Esophagus squamous epithelium (tissue), 5 donors: ENCODE measurements at places on chromosomes 7 and 10.

DNA sequence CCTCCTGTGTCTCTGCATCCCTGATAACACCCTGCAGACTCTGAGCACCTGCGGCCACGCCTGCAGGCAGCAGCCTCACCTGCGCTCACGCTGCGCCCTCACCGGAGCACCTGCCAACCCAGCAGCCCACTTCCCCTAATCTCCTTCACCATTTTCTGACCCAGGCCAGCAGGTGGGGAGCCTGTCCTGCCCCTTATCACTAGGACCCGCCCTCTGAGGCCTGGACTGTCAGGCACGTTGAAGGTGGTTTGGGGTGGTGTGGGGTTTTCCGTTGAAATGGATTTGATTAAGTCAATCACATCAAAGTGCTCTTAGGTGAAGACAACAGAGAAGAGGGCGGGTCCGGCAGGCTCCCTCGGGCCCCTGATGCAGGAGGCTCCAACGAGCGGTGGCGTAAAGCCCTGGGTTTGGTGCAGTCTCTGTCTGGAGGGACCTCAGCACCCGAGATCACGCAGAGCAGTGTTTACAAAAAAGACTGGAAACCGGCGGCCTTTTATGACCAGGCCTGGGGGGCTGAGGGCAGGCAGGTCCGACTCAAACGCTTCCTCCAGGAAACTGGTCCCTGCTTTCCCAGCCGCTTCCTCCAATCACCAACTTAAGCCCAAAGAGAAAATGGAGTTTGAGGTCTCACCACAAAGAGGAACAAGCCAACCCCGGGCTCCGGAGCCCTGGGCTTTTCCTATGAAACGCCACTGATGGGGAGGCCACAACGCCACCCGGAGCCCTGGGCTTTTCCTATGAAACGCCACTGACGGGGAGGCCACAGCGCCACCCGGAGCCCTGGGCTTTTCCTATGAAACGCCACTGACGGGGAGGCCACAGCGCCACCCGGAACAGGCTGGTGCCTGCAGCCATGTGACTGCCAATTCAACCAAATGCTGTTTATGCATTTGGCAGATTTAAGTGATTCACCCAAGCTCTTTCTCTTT, 45.5 kb downstream of the DPYSL4 start:
- no peak for DNase-seq

DNA sequence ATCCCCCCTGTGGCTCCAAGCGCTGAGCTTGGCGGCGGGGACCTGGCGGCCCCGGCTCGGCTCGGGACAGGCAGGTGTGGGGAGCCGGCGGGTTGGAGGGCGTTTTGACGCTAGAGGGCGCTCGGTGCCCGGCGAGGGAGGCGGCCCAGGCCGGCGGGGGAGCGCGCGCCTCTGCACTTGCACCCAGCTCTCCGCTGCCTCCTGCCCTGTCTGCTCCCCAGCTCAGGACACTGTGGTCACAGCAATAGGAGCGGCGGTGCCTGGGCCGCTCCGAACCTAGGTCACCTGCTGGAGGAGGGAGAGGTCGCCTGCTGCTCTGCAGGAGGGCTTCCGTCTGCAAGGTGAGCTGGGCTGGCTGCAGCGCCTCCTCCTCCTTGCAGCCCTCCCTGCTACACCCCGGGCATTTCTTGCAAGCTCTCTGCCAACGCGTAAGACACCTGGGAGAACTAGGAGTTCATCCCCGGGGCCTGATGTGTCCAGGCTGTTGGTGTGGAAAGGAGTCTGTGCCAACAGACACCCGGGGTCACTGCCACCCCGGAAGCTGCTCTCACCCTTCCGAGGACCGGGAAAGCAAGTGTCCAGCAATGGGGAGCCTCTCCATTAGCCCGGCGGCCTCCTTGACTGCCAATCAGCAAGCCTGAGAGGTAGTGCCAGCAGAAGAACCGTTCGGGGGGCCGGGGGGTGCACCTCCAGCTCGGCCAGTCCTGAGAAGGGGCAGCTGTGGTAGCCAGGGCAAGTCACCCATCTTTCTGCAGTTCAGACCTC, 620.4 kb downstream of the GALNT17 start:
- DNase-seq = no peak

DNA sequence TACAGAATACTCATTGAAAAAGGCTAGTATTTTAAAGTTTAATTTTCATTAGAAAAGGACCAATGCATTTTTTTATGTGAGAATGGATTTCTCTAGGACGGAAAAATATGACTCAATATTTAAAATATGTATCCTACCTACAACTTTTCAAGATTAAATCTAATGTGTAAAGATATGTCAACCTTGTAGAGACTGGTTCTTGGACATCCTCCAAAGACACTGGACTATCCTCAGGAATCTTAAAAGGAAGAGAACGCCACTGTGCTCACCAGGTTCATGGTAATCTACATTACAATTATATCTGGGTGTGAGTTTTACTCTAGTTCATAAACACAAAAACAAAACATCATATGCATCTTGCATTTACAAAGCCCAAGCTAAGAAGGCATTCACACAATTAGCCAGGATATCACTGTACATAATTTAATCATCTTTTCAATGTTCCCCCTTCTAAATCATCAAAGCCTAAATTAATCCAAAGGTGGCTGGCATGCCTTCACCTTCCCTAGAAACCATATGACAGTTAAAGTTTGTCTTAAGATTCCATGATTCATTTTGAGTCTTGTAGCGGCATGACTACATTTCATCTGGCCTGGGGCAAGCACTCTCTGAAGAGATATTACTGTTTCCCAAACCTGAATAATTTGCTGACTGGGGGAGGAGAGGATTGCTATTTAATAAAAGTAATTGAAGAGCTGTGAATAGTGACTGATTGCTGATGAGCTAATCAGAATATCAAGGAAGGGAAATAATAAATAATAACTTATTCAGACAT, 12.0 kb downstream of the SGCE start:
- no peak for DNase-seq

DNA sequence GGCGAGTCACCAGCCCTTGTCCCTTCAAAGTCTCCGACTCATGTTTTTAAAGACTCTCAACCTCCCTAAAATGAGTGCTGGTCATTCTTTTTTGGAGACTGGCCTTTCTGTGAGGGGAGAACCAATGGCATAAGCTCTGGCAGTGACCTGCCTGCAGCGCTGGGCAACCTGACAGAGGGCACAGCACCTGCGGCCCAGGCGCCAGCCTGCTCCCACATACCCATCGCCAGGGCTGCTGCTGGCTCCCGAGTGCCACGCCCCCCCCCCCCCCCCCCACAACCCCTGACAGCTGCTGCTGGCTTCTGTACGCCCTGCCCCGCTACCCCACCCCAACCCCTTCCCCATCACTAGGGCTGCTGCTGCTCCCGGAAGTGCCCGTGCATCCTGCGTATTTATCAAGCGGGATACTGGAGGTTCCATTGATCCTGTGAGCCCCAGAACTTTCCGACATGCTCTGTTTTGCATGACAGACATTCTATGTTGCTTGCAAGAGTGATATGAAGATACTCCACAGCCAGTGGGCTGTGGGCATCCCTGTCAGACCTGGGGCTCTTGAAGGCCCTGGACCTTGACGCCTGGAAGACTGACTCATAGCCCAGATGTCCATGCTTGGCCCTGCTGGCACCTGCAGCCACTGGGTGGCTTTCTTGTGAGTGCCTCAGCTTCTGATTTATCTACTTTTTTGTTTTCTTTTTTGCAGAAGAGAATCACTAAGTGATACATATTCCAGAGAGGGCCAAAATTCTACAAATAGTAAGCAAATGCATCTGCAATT, 243.9 kb downstream of the ZMYND11 start:
- no peak for DNase-seq

DNA sequence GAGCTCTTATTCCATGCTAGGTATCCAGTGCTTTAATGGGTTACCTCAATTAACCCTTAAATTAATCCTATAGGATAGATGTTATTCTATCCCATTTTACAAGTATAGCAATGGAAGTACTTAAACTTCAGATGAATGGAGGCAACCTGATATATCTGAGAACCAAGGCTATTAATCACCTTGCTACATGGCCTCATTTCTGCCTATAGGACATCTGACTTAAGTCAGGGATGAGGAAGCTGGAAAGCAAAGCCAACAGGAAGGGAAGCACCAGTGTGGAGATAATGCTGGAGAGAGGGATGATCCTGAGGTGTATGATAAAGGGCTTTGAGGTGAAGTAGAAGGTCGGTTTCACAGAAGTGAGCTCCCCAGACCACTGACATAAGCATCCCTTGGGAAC, 132.3 kb downstream of the CHN2 start:
- DNase-seq = no peak

- DNase-seq = no peak
These were observed 44.7 kb upstream of the INSIG1 start for GRCh38 chr7:155252892-155253501.

GRCh38 chr10:43785252-43785651, 136.6 kb upstream of the ZNF32 start:
- no peak for DNase-seq

DNA sequence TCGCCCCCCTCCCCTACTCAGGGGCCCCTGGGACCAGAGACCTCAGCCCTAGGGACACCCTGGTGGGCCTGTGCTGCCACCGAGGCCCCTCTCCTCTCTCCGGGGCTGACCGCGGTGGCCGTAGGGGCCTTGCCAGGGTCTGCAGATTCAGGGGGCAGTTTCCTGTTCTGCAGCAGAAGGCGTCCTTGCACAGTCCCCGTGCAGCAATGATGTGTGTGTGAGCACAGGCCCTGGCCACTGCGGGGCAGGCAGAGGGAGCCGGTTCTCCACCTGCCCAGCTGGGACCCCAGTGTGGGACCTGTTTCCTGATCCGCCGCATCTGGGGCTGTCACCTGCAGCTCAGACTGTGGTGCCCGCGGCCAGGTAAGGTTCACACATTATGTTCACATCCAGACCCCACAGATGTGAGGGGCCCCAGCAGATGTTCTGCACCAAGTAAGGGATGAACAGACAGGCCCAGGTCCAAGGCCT, 60.7 kb upstream of the DNAJB6 start:
- no peak for DNase-seq

DNA sequence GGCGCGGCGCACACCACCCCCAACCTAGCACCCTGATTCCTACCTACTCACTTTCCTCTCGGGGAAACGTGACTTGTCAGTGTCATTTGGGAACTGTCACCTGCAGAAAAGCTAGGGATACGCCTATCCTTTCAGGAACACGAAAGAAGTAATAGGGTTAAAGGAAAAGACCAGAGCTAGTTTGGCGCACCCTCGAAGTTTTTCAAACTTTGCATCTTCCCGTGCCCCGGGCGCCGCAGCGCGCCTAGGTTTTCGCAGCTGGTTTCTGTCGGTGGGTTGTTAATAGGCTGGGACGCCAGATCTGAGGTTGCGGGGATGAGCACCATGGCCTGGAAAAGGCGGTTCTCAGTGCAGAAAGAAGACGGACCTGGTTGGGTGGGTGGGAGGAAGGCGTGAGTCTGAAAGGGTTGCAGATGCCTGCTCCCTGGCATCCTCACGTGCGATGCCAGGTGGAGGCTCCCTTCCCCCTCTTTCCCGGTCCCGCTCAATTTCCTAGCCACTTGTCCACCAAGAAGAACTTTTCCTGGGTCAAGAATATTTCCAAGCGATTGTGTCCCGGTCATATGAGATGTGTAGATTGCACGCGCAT, 568 bp upstream of the MEOX2 start:
- DNase-seq = no peak

DNA sequence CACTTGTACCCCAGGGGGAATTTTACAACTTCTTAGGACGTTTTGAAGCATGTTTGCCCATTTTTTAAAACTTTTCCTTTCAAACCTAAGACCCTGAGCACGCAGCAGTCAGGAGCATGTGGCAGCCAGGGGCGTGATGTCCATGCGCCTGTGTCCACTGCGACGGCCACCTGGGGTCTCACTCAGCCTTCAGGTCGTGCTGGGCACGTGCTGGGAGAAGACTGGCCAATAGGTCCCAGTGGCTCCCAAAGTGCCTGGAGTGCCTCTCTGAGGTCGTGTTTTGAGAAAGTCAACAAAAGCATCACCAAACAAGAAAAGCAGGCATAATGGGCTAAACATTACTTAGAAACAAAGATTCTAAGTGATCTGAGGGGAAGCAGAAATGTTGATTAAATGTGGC, 14.8 kb downstream of the LRRC27 start:
- DNase-seq = no peak

GRCh38 chr7:6273380-6273837, 985 bp upstream of the CYTH3 start:
- no peak for DNase-seq

DNA sequence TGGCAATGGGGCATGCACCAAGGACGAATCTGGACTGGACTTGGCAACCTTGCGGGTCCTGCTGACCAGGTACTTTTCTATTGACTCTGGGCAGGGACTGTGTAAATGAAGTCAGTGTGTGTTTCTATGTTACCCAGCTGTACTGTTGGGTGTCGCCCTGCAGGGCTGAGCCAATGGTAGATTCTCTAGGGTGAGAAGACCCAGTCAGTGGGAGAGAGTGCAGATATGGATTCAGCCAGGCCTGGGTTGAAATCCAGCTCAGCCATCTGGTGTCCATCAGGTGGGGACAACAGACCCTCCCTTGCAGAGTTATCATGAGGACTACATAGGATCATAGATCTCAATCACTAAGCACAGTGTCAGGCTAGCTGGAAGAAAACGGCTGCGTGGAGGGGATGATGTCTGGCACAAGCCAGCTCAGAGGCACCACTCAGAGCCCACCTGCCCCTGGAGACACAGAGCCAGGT, 4.9 kb upstream of the PPIF start:
- DNase-seq = no peak

DNA sequence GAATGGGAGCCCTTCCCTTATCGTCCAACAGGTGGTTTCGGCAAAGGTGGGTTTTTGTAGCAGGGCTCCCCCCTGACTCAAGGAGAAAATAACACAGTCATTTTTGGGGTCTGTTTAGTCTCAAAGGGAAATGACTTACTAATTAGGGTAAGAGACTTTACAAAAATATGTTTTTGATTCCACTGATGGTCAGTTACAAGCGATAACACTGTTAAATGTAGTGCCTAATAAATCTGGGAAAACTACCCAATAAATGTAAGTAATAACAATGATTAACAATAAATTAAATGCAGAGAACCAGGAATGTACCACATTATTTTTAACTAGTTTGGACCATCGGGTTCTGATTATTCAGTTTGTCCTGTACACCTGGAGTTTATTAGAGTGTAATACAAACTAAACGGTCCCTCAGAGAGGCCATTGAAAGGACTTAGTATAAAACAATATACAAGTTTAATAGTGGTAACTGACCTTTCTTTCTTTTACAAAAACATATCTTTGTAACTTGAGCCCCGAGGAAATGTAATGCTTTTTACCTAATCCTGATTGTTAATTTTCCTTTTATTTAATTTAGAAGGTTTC, 216.2 kb upstream of the HABP2 start:
- no peak for DNase-seq

GRCh38 chr7:102279537-102280400, 6.9 kb upstream of the SH2B2 start:
- DNase-seq = no peak

- DNase-seq = no peak
These were observed 40.3 kb downstream of the FAM53B start for GRCh38 chr10:124703778-124704427.

DNA sequence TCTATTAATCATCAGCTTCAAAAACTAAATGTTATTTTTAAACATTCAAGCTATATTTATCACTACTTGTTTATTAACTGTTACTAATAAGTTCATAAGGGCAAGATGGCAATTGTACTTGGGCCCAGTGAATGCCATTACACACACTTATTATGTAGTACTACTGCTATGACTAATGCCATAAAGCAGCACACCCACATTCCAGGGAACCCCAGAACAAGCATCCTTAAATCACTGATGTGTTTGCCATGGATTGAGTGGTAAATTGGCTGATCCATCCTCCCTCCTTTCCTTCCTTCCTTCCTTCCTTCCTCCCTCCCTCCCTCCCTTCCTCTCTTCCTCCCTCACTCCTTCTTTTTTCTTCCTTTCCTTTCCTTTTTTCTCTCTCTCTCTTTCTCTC, 37.4 kb upstream of the RSU1 start:
- DNase-seq = no peak

GRCh38 chr10:121242741-121243608, 355.3 kb downstream of the FGFR2 start:
- no peak for DNase-seq

- DNase-seq = no peak
These were observed 397.6 kb upstream of the LRRN3 start for GRCh38 chr7:110693344-110693743.
